Stimulated activated CD4-positive, alpha-beta T cell treated with anti-CD3 and anti-CD28 coated beads, Interleukin-4, amount 100 ng/mL, for 4 hours (primary cell): ENCODE measurements at places on chromosomes 6 and 20.

- DNase-seq, result no peak
These were observed 41.3 kb upstream of the PLAGL1 start for GRCh38 chr6:144049386-144049785.

DNA sequence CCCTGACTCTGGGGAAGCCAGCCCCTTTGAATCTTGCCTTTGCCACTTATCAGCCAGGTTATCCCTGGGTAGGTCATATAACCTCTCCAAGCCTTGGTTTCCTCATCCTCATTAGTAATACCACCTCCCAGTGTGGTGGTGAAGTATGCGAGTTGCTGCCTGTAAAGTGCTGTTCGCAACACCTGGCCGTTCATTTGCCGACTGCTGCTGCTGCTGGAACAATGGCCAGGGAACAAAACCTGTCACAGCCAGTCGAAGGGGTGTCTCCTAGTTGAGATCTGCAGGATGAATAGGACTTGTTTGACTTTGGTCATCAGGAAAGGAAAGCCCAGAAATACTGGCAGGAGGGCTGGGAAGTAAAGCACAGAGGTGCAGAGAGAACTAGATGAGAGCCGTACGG, 6.1 kb downstream of the MANBAL start:
- no peak for DNase-seq

- no peak for DNase-seq
These were observed at the start of gene MOXD1 for GRCh38 chr6:132400883-132401617. Gene MOXD1, minus strand, starts transcription at chr6:132401475. Its CDS starts 49 bp downstream, at chr6:132401426.

DNA sequence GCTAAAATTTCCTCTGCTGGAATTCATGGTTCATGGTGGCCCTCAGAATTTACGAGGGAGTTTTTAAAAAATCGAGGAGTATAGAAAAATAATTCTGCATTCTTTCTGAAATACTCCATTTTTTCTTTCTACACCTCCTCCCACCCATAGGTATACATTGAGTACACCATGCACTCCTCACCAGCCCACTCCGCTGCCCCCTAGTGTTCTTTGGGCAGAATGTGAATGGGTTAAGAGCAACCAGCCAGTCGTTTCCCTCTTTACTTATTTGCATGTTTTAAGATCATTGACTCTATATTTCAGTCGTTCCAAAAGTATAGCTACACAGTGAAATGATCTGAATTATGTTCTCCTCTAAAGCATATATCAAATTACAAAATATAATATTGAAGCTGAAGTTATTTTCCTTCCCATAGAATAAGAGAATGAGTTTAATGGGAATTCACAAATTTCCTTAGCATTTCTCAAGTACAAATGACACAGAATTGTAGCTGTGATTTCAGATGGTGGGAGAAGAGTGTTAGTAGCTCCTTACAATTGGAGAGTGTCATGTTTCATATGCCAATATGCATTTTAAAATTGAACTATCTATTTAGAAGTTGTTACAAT, 977.7 kb upstream of the SLC35B3 start:
- DNase-seq, result no peak
